Stimulated activated CD8-positive, alpha-beta memory T cell treated with anti-CD3 and anti-CD28 coated beads, Interleukin-4, amount 100 ng/mL, for 48 hours (primary cell): ENCODE measurements at places on chromosomes 11 and 22.

DNA sequence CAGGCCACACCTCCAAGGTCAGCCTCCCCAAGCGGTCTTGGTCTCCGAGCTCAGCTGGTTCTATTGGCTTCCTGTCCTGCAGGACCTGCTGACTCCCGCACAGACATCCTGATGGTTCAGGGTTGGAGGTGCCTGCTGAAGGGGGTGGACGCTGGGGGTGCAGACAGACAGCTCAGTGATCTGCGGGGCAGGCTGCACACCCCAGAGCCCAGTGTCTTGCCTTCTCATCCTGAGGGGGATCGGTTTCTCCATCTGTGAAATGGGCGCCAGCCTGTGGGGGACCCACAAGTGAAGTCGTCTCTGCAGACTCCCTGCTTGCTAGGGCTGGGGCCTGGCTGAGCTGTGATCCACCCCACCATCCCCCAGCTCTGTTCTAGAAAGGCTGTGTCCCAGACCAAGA, 13.8 kb downstream of the FLRT1 start:
- DNase-seq, result no peak

DNA sequence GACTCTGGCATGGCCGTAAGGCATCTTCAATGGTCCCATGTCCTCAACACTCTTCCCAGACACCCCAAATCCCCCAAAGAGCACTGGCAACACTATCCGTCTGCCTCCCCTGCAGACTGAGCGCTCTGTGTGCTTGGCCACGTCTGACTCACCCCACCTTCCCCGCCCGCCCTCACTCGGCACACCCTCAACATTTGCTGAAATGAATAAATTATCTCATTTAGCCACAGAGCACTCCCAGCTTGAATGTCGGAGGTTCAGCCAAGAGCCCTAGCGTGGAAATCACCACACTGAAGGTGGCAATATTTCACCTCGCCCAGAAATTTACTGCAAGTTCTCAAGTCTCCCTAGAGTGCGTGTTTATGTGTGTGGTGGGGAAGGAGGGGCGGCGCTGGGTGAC, 46.6 kb upstream of the TCF20 start:
- DNase-seq, result peak; percentile 69

DNA sequence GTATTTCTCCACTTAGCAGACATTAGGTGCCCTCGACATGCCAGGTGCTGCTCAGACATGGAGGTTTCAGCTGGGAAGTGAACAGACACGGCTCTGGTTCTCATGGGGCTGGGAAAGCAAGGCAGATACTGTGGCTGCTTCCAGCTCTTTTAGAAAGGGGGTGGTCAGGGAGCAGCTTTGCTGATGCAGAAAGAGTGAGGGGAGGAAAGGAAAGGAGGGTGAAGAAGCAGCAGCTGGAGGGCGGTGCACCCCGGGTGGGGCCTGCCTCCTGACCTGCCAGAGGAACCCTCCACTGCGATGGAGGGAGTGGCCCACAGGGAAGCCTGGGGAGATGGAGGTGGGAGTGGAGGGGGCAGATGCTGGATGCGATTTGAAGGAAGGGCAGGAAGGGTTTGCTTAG, 76.8 kb downstream of the MORC2 start:
- peak; percentile 11 for DNase-seq

DNA sequence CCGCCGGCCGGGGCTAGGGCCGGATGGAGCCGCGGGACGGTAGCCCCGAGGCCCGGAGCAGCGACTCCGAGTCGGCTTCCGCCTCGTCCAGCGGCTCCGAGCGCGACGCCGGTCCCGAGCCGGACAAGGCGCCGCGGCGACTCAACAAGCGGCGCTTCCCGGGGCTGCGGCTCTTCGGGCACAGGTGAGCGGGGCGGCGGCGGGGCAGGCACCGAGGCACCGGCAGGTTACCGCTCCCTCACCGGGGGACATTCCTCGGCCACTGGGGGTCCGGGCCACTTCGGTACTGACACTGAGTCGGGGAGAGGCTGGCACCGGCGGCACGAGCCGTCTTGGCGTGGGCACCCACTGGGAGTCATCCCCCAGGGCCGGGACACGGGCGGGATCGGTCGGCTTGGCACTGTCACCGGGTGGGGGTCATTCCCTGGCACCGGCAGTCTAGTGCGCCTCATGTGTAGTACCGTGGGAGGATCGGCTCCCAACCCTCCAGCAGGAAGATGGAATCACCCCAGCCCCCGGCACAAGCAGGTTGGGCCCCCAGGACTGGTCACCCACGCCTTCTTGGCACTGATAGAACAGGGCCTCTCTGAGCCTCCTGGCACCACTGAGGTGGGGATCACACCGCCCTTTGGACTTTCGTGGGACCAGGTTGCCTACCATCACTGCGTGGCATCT, 511 bp downstream of the DGKZ start:
- peak; percentile 50 for DNase-seq

GRCh38 chr11:76265771-76266241, 59.5 kb upstream of the WNT11 start:
- DNase-seq, result no peak

- DNase-seq, result no peak
Observed at GRCh38 chr11:129312730-129313503, 62.7 kb upstream of the BARX2 start.

- DNase-seq, result peak; percentile 43
Observed at GRCh38 chr11:111417011-111417765, 38.1 kb upstream of the POU2AF1 start.

GRCh38 chr22:19175602-19176174, 2.8 kb downstream of the SLC25A1 start:
- no peak for DNase-seq

GRCh38 chr22:39240831-39241793, 3.7 kb downstream of the PDGFB start:
- DNase-seq, result no peak

GRCh38 chr11:111624608-111625007, 22.4 kb downstream of the SIK2 start:
- DNase-seq, result no peak

DNA sequence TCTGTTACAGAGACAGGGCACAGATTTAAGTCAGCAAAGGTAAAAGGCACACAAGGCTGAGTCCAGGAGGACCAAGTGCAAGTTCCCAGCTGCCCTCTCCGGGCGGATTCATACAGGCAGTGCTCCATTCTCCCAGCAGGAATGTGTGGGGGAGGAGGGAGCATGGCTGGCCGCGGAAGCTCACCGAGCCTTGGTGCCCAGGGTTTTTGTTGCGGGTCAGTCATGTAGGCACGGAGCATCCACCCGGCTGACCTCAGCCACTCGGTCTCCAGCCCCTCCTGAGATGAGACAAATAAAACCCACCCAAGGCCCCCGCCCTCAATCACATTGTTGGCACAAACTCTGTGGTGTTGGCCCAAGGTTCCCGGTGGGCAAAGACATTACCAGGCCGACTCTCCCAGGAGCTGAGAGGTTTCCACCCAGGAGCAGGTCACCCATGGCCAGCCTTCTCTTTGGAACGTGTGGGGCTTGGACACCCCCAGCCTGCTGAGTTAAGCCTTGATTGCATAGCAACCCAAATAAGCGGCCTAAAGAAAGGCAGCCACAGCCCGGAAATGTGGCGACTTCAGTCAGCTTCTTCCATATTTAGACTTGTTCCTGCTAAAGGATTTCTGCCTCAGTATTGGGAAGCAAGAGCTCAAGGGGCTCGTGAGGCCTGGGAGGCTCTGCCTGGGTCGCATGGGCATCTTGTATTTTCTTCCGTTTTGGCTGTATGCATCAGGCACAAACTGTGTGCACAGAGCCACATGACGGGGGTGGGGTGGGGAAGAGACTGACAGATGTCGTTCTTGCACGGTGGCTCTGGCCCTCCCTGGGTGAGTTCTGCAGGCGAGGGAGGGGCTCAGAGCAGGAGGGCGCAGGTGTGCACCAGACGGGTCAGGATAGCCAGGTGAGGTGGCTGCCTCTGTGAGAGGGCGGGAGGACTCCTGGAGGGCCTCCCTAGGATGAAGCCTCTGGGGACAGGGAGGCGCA, 63.0 kb downstream of the ARHGAP8 start:
- no peak for DNase-seq

DNA sequence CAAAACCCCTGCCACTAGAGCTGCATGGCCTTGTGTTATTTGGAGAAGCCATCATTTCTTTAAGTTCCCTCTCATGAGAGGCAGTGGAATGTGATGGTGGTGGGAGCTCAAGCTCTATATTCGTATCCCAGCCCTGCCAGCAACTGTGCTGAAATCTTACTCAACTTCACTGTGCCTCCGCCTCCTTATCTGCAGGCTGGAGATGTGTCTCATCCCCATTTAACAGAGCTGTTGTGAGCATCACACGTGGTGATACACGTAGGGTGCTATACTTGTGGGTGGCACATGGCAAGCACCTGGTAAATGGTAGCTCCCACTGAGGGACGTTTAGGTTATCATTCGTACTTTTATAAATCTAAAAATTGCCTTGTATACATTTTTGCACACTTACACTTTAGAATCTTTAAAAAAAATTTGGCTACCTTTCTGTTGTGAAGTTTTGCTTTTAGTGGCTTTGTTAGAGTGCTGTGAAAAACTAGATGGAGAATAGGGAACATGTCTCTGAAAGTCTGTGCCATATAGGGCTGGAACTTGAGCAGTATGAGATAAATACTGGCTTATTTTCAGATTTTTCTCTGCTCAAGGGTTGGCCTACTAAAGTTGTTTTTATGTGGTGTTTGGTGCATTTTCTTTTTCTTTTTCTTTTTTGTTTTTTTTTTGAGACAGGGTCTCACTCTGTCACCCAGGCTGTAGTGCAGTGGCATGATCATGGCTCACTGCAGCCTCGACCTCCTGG, 23.2 kb downstream of the TNRC6B start:
- peak; percentile 32 for DNase-seq

DNA sequence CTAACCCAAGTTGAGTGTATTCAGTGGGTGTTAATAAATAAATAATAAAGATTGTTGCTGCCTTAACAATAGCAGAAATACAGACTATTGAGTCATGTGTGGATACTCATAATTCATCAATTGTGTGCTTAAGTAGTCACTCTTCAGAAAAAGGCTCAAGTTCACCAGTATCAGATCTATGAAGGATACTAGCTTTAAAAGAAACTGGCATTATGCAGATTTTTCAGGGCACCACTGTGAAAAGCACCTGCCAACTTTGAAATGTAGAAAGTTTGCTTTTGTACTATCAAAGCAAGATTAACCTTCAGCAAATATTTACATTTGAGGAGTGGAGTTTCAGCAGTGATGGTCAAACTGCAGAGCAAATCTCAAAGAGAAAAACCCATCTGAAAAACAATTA, 20.1 kb upstream of the SYTL2 start:
- DNase-seq, result no peak

DNA sequence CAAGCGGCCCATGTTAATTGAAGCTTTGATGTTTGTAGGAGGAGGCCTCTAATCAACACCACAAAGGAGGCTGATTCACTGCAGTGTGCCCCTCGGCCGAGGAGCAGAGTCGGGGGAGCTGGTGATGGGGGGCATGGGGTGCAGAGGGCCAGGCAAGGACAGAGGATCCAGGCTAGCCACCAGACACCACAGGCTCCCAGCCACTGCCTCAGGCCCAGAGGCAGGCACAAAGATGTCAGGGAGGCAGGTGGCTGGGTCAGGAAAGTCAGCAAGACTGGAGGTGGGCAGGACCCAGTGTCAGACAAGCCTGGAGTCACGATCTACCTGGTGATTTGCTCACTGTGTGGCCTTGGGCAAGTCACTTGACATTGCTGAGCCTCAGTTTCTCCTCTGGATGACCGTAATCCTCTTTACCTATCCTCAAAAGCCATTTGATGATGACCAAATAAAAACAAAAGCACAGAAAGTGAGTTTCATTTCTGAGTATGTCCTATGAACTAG, 121.0 kb downstream of the BUD13 start:
- DNase-seq, result no peak

DNA sequence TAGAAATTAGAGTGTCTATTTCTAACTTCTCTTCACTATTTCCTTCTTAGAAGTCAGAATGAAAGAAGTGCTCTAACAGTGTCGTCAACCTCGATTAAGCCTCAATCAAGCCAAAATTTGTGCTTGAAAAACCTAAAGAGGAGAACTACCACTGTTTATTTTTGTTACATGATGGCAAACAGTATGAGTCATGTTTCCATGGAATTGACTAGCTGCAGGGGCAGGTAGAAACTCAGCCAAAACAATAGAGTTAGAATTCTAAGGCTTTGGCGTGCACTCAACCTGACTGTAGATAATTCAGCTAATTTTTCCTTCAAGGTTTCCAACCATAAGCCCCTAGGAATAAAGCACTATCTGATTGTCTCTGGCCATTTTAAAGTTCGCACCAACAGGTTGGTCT, 415.9 kb downstream of the ETS1 start:
- DNase-seq, result no peak

GRCh38 chr11:17343907-17344306, 7.7 kb upstream of the NCR3LG1 start:
- DNase-seq, result peak; percentile 60

- DNase-seq, result no peak
Observed at GRCh38 chr11:130689222-130689908, 226.9 kb downstream of the SNX19 start.

GRCh38 chr22:19855504-19856409, 1.1 kb upstream of the GNB1L start:
- DNase-seq, result peak; percentile 78

DNA sequence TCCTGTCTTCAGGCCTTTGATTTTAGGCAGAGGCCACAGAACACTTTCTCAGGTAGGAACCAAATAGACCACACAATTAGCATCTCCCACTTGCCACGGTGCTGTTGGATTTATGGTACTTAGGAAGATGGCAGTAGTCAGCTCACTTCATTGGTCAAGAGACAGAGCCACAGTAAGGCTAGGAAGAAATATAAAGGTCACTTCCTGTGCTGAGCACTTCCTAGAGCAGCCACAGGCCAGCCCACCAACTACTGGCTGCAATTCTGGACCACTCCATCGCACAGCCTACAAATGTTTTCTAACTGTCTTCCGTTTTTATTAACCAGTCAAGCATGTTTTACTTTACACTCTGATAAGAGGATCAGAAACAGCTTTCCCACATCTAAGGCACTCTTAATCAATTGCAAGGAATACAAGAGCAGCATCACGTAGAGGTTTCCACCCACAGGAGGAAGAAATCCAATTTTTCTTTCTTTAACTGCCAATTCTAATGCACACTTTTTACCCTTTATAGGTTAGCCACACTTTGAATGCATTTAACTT, 54.7 kb downstream of the ABTB2 start:
- no peak for DNase-seq

DNA sequence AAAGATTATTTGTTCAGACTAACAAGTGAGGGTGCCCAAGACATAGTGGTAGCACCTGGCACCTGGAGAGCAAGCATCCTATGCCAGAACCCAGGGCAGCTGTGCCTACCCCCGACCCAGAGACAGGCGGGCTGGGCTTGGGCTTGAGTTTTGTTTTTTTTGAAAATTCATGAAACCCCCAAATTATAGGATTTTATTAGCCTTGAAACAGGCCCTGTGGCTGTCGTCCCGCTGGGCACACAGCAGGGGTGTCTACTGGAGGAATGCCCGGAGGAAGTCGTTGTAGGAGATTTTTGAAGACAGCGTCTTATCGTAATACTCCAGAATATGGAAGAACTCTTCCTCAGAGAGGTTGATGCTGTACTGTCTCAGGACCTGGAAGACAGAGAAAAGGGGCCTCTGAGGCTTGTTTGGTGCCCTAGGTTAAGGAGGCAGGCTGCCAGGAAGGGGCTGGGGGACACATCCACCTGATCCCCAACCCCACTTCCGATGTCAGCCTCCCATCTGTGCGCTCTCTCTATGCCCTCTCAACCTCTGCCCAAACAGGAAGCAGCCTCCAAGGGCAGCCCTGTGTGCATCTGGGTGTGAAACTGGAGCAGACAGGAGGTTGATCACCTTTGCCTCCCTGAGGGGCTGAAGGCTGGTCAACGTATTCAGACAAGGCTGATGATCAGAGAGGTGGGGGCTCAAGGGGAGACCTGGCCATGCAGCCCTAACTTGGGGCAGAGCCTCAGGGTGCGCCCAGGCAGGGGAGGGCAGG, 117.0 kb downstream of the MPPED1 start:
- DNase-seq, result no peak

- no peak for DNase-seq
Observed at GRCh38 chr11:121762820-121763219, 310.1 kb upstream of the SORL1-AS1 start.
